ENCODE measurements at places on chromosomes 4 and X. TPM values are rescaled to one million over a fixed set of nuclear protein-coding genes. Genes with fewer than 3 reads are reported as not detected.

DNA sequence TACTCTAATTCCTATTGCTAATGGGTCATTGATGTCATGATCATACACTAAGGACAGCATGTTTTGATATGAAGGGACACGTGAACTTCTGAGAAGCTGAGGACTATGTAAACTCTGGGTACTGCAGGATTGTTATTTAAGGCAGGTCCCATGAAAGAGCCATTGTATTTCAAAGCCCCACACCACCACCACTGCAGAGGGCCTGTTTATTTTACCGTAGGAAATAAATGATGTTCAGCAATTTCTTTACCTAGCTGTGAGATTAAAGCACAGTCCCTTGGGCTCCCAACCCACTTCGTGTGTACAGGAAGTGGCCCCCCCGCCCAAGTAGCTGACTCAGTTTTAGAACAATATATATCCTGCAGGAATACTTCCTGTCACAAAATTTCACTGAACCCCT is 89.8 kb upstream of the ACSL4 start:
- no peak for DNase-seq

GRCh38 chr4:36256398-36256891 is 12.1 kb upstream of the ARAP2 start:
- no peak for DNase-seq

- DNase-seq, result no peak
Observed at GRCh38 chr4:86944964-86945781, 10.4 kb downstream of the AFF1 start.

- DNase-seq, result no peak
Observed at GRCh38 chrX:17814059-17814458, 47.0 kb downstream of the RAI2 start.

- no peak for DNase-seq
Observed at GRCh38 chr4:79211490-79211889, 114.4 kb downstream of the NAA11 start.

TCP11X2 gene
- 1.6 TPM for total RNA-seq
